ENCODE measurements at places on chromosomes 3 and 15.

GRCh38 chr3:46667657-46668056 is 25.8 kb downstream of the ALS2CL start:
- no peak for DNase-seq

DNA sequence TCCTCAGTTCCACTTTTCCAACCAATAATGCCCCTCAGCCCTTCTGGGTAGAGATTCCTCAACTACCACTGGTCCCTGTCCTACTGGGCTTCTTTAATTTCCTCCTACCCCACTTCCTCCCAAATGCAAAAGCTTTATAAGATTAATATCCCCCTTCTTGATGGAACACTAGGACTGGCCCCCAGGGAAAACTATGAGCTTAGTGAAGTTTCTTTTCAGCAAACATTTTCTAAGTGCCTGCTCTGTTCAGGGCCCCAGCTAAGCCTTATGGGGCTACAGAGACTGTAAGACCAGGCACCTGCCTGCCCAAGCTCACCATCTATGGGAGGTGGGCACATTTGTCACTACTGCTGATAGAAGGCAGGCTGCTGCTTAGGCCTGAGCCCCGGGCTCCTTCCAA is 79.4 kb downstream of the RPLP1 start:
- no peak for DNase-seq

- DNase-seq: no peak
Observed at GRCh38 chr3:31307131-31307785, 225.5 kb upstream of the STT3B start.

- no peak for DNase-seq
Observed at GRCh38 chr3:58065700-58066167, 57.5 kb downstream of the FLNB start.

GRCh38 chr15:68749793-68750192 is 70.9 kb downstream of the ANP32A start:
- no peak for DNase-seq

- DNase-seq: no peak
Observed at GRCh38 chr3:4336850-4337546, 33.8 kb downstream of the SETMAR start.

DNA sequence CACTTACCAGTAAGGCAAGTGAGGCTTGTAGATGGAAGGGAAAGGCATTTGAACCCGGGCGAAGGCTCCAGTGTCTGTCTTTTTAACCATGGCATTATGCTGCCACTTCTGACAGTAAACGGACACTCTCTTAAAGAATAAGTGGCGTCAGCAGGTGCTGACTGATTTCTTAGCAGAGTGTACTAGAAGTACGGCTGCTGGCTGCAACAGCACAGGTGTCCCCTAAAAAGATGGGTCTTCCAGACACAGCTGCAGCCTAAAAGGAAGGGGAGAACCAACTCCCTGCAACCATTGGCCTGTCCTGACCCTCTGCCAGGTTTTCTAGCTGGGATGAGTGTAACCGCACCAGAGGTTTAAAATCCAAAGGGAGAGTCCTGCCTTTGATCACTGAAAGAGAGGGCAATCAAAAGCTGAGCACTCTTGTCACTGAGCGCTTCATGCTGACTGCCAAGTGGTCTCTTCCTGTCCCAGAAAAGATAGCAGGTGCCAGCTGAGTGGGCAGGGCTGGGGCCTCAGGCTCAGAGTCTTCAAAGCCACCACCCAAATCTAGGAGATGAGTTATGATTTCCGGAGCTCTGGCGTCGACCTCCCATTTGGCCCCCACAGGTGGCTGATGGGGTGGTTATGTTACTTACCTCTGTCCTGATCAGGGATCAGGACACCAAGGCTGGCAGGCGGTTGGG is 255.8 kb downstream of the SLCO3A1 start:
- no peak for DNase-seq

DNA sequence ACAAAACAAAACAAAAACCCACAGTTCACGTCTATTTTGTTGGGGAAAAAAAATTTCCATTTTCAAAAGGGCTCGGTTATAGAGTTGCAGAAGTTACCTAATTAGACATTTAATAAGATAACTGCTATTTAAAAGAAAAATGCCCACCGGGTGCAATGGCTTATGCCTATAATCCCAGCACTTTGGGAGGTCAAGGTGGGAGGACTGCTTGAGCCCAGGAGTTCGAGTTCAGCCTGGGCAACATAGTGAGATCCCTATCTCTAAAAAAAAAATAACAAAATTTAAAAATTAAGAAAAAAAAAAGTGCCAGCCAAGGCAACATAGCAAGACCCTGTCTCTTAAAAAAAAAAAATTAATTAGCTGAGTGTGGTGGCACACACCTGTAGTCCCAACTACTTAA is 19.2 kb downstream of the SEC11A start:
- no peak for DNase-seq

DNA sequence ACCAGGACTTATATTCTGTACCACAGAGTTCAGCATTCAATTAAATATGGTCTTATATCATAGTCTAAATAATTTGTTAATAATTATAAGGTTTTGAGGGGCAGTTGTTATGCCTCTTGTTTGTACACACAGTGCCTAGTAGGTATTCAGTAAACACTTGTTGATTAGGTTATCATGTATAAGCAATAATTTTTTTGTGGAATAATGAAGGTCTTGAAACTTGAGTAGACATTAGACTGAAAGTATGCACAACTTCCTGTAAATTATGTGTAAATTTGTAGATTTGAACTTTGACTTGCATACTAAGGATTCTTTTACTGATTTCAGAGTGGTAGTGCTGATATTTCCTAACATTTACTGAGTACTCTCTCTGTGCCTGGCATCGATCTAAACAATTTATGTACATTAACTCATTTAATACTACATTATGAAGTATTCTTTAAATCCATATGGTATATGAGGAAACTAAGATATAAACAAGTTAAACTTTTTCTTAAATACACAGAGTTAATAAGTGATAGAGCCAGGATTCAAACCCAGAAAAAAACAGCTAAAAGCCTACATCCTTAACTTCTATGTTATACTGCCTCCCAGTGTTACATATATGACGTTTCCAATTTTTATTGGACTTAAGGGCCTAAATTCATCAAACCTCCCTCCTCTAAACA is 65.1 kb downstream of the GLCE start:
- DNase-seq: no peak
